Anterior cingulate cortex (tissue), 58 donors: ENCODE measurements at places on chromosomes 16 and 17.

GRCh38 chr17:33152783-33153182 is 140.3 kb downstream of the ASIC2 start:
- no peak for DNase-seq

DNA sequence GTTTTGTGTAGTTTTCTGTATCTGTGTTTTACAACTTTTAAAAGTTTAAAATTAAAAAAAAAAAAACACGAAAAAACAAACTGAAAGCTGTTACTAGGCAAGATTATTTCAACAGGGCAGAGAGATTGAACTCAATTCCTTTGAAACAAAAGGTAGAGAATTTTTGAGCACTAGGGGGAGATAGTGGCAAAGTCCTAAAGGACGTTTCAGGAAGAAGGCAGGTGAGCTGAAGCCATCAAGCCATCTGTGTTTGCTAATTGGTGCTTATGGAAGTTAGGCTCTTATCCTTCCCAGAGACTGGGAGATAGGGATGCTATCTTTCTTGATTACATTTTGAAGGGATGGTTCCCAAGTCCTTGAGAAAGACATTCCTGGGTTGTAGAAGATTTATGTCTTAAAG is 70.6 kb upstream of the CLEC3A start:
- DNase-seq: no peak

DNA sequence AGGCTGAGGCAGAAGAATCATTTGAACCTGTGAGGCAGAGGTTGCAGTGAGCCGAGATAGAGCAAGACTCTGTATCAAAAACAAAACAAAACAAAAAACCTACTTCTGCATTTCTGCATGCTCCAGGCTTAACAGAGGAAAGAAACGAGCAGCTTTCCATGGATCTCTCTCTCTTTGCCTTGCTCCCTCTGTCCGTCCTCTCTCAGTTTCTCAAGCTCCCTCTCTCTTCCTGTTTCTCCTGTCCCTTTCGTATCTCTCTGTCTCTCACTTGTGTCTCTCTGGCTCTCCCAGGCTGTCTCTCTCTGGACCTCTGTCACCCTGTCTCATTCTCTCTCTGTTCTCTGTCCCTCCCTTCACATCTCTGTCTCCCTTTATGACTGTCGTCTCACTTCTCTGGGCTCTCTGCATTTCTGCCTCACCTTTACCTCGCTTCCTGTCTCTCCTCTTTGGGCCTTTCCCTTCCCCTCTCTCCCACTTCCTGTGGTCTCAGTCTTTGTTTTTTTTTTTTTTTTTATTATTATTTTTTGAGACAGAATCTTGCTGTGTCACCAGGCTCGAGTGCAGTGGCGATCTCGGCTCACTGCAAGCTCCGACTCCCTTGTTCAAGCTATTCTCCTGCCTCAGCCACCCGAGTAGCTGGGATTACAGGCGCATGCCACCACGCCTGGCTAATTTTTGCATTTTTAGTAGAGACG is 4.1 kb upstream of the PITPNA start:
- DNase-seq: no peak

DNA sequence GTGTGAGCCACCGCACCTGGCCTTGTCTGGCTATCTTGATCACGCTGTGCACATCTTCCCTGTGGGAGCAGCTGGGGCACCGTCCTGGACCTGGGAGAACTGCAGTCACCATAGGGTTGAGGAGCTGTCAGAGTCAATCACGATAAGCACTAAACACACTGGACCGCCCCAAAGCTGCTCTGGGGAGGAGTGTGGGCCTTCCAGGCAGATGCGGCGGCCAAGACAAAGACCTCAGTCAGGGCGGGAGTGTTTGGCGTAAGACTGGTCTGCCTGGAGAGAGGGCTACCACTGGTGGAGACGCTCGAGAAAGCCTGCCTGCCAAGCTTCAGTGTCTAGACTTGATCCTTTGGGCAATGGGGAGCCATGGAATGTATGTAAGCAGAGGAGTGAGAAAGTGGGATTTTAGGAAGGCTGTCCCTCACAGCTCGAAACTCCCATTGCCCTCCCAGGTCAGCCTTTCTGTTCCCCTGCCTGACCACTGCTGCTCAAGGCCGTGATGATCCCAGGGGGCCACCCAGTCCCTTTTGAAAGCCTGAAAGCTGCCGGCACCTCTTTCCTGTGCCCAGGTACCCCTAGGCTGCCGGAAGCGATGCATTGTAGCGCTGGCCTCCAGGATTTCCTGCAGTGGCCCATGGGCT is 29.3 kb upstream of the CIBAR2 start:
- DNase-seq: no peak

DNA sequence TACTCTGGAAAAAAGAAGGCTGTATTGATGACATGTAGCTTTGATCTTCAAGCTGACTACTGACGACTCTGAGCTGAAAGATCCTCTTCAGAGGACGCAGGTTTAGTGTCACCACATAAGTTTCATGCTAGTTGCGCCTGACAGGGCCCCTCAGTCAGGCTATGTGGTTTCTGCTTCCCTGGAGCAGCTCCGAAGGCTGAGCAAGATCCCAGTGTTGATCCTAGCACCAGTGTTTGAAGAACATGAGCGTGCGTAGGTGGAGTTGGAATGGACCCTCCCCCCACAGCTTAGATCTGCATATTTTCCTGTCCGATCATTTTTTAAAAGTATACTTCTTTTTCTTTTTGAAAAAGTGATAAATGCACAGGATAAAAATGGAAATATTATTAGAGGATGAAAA is 17.3 kb downstream of the BANP start:
- DNase-seq: no peak

DNA sequence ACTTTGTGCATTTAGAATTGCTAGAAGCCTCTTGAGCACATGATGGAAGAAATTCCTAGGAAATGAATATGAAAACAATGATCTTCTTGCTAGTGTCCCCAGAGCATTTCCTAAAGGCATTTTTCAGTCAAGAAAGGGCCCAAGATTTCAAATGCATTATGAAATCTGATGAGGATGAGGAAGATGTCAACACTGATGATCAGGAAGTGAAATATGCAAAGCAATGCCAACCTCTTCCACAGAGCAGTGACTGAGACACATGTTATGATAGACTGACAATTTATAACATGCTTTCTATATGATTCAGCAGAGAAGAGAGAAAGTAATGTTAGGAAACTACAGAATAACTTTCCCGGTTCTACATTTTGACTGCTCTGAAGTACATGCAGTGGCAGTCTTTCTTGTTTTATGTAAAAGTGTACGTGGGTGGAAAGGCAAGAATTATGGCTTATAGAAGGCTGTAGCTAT is 859.1 kb upstream of the GOT2 start:
- DNase-seq: no peak

DNA sequence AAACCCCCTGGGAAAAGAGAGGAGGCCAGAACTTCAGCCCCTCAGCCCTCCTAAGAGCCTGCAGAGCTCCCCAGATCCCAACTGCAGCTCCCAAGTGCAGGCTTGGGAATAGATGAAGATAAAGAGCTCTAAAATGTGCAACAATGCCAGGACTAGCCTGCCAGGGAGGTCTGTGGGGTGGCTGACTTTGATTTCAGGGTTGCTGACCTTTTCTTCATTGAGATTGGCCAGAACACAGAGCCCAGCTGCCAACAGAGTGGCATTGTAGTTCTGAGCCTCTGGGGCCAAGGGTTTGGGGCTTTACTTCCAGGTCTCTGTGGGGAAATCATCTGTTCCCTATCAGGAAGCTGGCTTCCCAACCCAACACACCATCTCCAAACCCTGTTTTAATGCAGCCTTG is 120.6 kb downstream of the COPRS start:
- DNase-seq: no peak

DNA sequence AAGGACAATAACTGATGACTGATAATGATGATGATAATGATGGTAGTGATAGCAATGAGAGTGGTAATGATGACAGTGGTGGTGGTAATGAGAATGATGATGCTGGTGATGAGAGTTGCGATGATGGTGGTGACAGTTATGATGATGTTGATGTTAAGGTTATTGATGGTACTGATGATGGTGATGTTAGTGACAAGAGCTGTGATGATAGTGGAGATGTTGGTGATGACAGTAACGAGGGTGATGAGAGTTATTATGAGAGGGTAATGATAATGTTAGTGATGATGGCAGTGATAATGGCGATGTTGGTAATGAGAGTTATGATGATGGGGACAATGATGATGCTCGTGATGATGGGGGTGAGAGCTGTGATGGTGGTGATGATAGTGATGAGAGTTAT is 13.2 kb upstream of the TMEM132E start:
- DNase-seq: no peak

GRCh38 chr17:30922235-30923030 is 688 bp downstream of the ADAP2 start:
- no peak for DNase-seq

DNA sequence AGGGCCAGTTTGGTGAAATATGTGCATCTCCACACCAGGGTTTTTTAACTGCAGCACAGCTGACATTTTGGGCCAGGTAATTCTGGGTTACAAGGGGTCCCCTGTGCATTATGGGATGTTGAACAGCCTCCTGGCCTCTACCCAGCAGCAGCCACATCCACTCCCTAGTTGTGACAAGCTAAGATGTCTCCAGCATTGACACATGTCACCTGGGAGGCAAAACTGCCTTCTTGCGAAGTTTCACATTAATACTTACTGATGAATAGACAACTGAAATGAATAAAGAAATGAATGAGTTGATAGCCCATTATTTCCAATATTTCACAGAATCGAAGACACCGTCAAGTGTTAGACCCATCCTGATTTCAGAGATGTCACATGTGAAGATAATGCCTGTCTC is 383.7 kb downstream of the CPPED1 start:
- DNase-seq: no peak
